H1 (cell line): ENCODE measurements at places on chromosomes 2 and 18.
A peak's percentile ranks its signal among the peaks of the same experiment; 100 is the strongest.

DNA sequence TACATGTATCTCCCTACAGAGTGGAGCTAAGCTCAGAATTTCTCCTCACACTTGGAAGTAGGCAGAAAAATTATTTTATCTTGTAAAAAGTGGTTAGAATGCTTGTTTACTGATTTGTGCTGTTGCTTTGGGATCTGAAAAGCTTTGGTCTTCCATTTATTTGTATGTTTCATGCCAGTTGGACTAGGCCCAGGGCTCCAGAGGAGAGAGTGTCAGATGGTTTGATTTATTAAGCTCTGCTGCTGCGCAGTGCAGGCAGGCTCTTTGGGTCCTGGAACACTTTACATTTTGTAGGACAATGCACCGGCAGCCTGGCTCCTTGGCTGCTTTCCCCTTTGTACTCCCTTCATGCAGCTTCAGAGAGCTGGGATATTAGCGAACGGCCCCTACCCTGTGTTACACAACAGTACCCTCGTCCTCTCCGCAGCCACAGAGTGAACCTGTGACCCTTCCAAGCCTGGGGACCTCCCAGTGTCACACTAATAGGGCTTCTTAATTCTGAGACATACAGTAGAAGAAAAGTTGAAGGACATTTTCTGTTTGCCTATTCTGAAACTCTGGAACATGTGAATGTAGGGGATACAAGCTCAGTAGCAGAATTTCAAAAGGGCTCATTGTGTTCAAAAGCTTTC, 56.7 kb upstream of the EML6 start:
- no peaks in the 10 kb centered on the region; the same call in none of the 2 replicates for H3K4me1 ChIP-seq
- no peak for DNase-seq
- H3K36me3 ChIP-seq: peaks cover 48% of the 10 kb centered on the region
- no peak overlapping the region for H3K27ac ChIP-seq
- H3K4me3 ChIP-seq: no peak overlapping the region
- no peaks in the 10 kb centered on the region for H3K27me3 ChIP-seq

DNA sequence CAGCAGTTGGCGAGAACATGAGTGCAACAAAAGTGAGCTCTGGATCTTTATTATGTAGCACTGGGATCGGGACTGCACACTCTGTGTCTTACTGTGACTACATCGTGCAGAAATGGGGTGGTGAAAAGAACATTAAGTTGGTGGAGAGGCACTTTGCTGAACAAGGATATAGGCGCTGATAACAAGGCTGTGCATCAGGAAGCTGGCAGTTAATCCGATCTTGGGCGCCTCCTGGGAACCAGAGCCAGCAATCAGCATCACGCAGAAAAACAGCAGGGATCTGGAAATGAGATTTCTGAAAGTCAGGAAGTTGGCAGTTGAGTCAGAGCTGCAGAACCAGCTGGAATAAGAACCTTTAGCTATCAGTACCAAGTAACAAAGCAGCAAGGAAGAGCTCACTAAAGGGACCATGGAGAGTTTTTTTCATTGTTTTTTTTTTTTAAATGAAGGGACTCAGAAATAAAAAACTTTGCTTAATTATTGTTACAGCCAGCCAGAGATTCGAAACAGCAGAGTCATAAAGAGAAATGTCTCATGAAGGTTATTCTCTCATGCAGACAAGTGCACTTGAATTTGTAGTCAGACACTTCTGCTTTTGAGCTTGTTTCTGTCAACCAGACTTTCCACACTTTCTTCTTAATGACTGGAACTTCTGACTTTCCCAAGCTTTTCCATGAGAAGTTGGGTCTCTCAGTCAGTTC, 22.8 kb upstream of the MYO3B start:
- H3K27ac ChIP-seq: no peak overlapping the region
- no peaks in the 10 kb centered on the region for H3K36me3 ChIP-seq
- H3K4me1 ChIP-seq: peaks cover 4% of the 10 kb centered on the region

- no peak overlapping the region for H3K27ac ChIP-seq
- H3K27me3 ChIP-seq: no peaks in the 10 kb centered on the region
- H3K4me3 ChIP-seq: no peak overlapping the region
- no peaks in the 10 kb centered on the region for H3K36me3 ChIP-seq
Measured at GRCh38 chr2:172334988-172335387, 92.4 kb upstream of the ITGA6 start.

- H3K36me3 ChIP-seq: peaks cover 5% of the 10 kb centered on the region; the same call in 1 of the 2 replicates
- no peaks in the 10 kb centered on the region for H3K27me3 ChIP-seq
- DNase-seq: no peak
- no peak overlapping the region for H3K27ac ChIP-seq
Measured at GRCh38 chr2:229910832-229911412, 10.9 kb downstream of the TRIP12 start.

GRCh38 chr2:227413371-227413770, 25.6 kb upstream of the SCYGR1 start:
- H3K4me1 ChIP-seq: no peaks in the 10 kb centered on the region
- no peak overlapping the region for H3K4me3 ChIP-seq
- DNase-seq: no peak
- no peak overlapping the region for H3K27ac ChIP-seq
- no peaks in the 10 kb centered on the region for H3K36me3 ChIP-seq

DNA sequence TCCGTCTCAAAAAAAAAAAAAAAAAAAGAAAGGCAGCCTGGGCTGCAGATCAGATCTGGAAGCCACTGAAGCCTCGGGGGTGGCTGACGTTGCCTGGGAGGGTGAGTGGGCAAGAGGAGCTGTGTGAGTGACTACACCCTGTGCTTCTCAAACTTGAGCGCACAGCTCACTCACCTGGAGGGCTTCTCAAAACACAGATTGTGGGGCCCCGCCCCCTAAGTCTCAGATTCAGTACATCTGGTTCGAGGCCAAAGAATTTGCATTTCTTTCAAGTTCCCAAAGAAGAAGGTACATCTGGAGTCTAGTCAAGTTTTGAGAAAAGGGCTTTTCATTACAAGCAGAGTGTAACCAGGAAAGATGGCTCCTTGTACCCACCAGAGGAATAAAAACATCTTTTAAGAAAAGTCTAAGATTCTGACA, 97.7 kb upstream of the CAB39 start:
- no peak overlapping the region for H3K27ac ChIP-seq
- H3K4me1 ChIP-seq: no peaks in the 10 kb centered on the region
- no peak for DNase-seq
- H3K4me3 ChIP-seq: no peak overlapping the region
- no peaks in the 10 kb centered on the region for H3K27me3 ChIP-seq

DNA sequence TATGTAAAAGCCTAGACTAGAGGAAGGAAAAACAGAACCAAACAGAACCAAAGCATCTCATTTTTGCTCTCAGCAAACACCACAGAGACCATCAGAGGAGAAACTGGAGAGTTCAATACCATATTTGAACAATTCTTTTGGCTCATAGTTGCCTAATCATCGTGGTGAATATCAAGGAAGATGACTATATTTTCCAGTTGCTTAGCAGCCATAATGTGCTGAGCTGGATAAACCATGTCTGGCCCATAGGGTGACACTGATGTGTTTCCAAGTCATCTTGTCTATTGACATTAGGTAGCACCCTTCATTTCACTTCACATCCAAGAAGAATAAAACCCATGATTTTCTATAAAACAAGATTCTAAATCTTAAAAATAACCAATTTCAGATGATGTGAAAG, 5.9 kb upstream of the XRCC5 start:
- no peaks in the 10 kb centered on the region for H3K27me3 ChIP-seq
- no peak overlapping the region for H3K27ac ChIP-seq
- DNase-seq: no peak
- no peak overlapping the region for H3K4me3 ChIP-seq
- no peaks in the 10 kb centered on the region for H3K36me3 ChIP-seq

- H3K4me1 ChIP-seq: no peaks in the 10 kb centered on the region
- no peaks in the 10 kb centered on the region for H3K27me3 ChIP-seq
- no peak within 1 kb of the TSS for H3K27ac ChIP-seq
- DNase-seq: peak; percentile 23
- no peak within 1 kb of the TSS for H3K4me3 ChIP-seq
Measured at GRCh38 chr2:113126845-113127645, at the start of gene IL1RN. IL1RN (plus strand) TSS chr2:113127598; CDS start chr2:113127625, 27 bp downstream.

DNA sequence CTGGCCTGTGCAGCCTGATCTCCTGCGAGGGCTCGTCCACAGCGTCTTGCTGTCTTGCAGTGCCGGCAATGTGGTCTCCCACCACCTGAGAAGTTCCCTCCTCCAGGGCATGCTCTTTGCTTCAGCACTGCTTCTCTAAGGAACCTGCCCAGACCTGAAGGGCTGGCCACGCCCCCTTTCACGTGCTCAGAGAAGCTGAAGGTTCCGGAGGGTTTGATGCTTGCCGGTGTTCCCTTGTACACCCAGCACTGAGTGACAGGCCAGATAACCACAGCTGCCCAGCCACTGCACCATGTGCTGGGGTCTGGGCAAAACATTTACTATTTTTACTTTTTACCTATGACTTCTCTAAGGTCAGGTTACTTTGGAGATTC, 1.7 kb upstream of the POLR2D start:
- peak overlapping the region; percentile 34; the same call in 1 of the 2 replicates for H3K4me3 ChIP-seq
- peaks cover 3% of the 10 kb centered on the region for H3K4me1 ChIP-seq
- H3K27me3 ChIP-seq: no peaks in the 10 kb centered on the region
- H3K27ac ChIP-seq: no peak overlapping the region

DNA sequence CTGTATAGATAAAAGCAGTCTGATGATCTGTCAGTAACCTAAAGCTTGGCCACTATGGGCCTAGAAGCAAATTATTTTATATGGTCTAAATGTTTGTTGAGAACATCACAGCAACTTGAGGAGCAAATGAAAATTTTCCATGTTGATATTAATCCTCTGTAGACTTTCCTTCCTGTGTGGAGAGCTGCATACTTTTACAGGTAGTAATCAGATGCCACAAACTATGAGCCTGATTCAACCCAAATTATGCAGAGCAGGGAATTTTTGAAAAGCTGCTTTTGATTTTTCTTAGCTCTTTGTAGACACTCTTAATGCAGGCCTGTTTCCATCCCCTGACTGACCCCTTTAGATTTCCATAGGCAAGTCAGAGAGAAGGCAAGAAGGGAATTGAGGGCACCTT, 17.3 kb downstream of the PAX3 start:
- H3K27me3 ChIP-seq: peaks cover 16% of the 10 kb centered on the region
- H3K4me1 ChIP-seq: no peaks in the 10 kb centered on the region
- no peak overlapping the region for H3K27ac ChIP-seq
- DNase-seq: no peak

- no peak for DNase-seq
- H3K27me3 ChIP-seq: no peaks in the 10 kb centered on the region
- peak overlapping the region; percentile 79 for H3K4me3 ChIP-seq
- H3K36me3 ChIP-seq: no peaks in the 10 kb centered on the region
- no peak overlapping the region for H3K27ac ChIP-seq
- no peaks in the 10 kb centered on the region; the same call in none of the 2 replicates for H3K4me1 ChIP-seq
Measured at GRCh38 chr18:62525608-62526007, 2.8 kb downstream of the ZCCHC2 start.

GRCh38 chr2:19330436-19330835, 28.0 kb downstream of the OSR1 start:
- DNase-seq: no peak
- H3K27ac ChIP-seq: no peak overlapping the region
- H3K27me3 ChIP-seq: peaks cover 1% of the 10 kb centered on the region
- no peaks in the 10 kb centered on the region for H3K36me3 ChIP-seq

DNA sequence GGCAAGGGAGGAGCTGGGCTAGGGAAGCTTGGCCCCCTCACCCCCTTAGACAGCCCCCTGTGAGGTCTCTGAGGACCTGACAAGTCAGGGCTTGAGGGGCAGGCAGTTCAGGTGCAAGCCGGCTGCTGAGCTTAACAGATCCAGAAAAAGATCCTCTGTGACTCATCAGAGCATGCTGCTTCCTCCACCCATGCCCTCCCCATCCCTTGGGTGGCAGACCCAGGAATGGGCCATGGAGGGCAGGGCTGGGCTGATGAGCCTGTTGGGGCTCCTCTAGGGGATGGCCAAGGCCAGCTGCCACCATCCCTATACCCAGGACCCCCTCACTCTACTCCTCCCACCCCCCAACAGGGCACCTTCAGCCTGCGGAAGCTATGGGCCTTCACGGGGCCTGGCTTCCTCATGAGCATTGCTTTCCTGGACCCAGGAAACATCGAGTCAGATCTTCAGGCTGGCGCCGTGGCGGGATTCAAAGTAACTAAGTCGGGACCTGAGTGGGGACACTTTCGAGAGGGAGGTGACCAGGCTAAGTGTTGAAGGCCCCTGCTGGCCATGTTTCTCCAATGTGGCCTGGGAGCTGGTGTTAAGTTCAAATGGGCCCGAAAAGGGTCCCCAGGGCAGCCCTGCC, 1.9 kb downstream of the SLC11A1 start:
- H3K27ac ChIP-seq: no peak overlapping the region
- no peaks in the 10 kb centered on the region for H3K36me3 ChIP-seq
- no peak for DNase-seq
- peaks cover 13% of the 10 kb centered on the region for H3K27me3 ChIP-seq

GRCh38 chr2:10949835-10950234, 38.1 kb downstream of the KCNF1 start:
- no peaks in the 10 kb centered on the region for H3K27me3 ChIP-seq
- no peaks in the 10 kb centered on the region for H3K4me1 ChIP-seq
- no peaks in the 10 kb centered on the region for H3K36me3 ChIP-seq
- no peak overlapping the region for H3K4me3 ChIP-seq
- DNase-seq: no peak

GRCh38 chr2:236552581-236553363, 16.9 kb upstream of the ACKR3 start:
- DNase-seq: no peak
- H3K27me3 ChIP-seq: no peaks in the 10 kb centered on the region
- H3K4me3 ChIP-seq: no peak overlapping the region

- no peaks in the 10 kb centered on the region for H3K27me3 ChIP-seq
- no peak overlapping the region for H3K27ac ChIP-seq
- H3K4me3 ChIP-seq: no peak overlapping the region
- DNase-seq: no peak
- H3K36me3 ChIP-seq: no peaks in the 10 kb centered on the region
Measured at GRCh38 chr2:196404276-196404675, 232.9 kb upstream of the STK17B start.

- H3K36me3 ChIP-seq: peaks cover 14% of the 10 kb centered on the region
- no peak overlapping the region for H3K27ac ChIP-seq
- H3K27me3 ChIP-seq: no peaks in the 10 kb centered on the region
- H3K4me1 ChIP-seq: no peaks in the 10 kb centered on the region
- H3K4me3 ChIP-seq: no peak overlapping the region
Measured at GRCh38 chr2:237497838-237498186, 10.8 kb downstream of the MLPH start.

GRCh38 chr2:136322428-136322827, 204.5 kb upstream of the CXCR4 start:
- no peaks in the 10 kb centered on the region for H3K36me3 ChIP-seq
- peaks cover 2% of the 10 kb centered on the region; the same call in 1 of the 2 replicates for H3K4me1 ChIP-seq
- H3K27me3 ChIP-seq: no peaks in the 10 kb centered on the region
- H3K27ac ChIP-seq: no peak overlapping the region
- no peak for DNase-seq

DNA sequence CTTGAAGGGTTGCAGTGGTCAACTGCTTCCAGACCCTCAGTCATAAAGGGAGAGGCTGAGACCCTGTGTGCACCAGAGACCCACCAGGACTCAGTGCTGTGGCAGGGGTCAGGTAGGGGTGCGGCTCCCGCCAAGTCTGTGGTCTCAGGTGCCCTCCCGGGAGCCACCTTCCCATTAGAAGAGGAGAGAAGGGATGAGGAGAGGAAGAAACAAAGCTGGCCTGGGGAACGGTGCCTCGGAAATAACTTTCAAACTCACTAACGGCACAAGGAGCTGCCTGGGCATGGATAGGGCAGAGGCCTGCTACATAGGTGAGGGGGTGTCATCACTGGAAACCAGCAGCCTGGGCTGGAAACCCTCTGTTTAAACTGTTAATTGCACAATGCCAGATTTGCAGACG, 84.9 kb downstream of the TPO start:
- no peak for DNase-seq
- no peak overlapping the region for H3K27ac ChIP-seq
- H3K4me3 ChIP-seq: no peak overlapping the region
- H3K27me3 ChIP-seq: no peaks in the 10 kb centered on the region
- H3K4me1 ChIP-seq: no peaks in the 10 kb centered on the region
- no peaks in the 10 kb centered on the region for H3K36me3 ChIP-seq
